ENCODE measurements at places on chromosomes 3 and 15.

DNA sequence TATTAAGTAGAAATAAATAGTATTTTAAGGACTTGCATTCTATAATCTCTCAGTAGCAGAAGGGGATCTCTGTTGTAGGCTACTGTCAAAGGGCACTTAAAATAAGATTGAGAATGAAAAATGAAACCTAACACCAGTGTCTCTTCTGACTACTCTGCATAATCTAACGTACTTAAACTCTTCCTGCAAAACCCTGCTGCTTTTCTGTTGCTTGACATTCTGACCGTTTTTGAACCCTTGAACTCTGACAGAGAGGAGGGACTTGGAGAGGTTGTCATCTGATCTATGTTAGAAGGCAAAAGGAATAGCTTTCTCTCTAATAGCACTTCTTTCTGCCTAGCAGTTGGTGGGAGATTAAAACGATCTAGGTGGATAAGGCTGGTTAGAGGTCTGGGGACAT lies 204.6 kb downstream of the ZIC1 start:
- DNase-seq: no peak

DNA sequence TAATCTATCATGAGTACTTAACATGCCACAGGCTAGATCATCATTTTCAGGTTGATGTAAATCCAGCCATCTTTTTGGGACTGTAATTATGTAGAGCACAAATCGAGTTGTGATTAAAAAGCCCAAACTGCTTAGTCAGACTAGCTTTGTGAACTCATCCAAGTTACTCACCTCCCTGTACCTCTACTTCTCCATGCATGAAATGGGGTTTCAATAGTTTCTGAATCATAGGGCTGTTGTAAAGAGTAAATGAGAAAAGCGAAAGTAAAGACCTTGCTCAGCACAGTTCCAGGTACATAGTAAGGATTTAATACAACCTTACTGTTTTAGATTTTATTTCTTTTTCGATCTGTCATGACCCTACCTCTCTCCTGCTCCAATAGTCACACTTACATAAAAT lies 85.6 kb upstream of the GAP43 start:
- no peak for DNase-seq

GRCh38 chr3:156808025-156808424 lies 18.1 kb upstream of the LEKR1 start:
- no peak for DNase-seq

- DNase-seq: no peak
Observed at GRCh38 chr3:76912841-76913383, 127.0 kb upstream of the ROBO2 start.

GRCh38 chr15:101391981-101392640 lies 97.1 kb upstream of the SNRPA1 start:
- no peak for DNase-seq

DNA sequence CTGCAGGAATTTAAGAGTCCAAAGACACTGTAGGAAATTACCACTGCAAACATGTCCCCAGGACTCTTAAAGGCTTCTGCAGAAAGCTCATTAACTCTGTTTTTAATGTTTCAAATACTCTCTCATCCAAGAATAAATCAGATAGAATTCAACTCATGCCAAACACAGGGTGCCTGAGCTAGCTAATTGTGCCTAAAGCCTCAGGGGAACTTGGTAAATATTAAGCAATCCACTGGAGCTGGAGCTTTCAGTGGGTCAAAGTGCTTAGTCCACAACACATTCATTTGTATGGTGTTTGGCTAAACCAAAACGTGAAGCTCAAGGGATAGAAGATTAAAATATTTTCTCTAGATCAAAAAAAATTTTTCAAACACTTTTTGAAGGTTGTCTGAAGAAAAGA lies 131.4 kb downstream of the THRB start:
- DNase-seq: no peak

DNA sequence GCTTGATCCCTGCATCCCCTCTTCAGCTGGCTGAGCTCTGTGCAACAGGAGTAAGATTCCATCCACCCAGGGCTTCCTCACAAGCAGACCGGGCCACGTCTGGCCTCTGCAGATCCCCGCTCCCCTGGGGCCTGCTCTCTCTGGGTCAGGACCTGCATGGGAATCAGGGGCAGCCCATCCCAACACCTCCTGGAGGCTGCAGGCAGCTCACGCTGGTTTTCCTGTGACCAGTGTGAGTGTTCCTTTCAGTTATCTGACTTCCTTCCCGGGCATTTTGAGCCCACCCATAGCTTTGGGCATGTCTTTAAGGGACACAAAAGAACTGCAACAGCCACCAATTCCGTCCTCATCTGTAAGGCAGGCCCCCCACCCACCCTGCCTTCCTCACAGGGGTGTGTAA lies 16.3 kb downstream of the NUP210 start:
- no peak for DNase-seq

GRCh38 chr15:77989296-77990143 lies 88.0 kb downstream of the TBC1D2B start:
- no peak for DNase-seq

- DNase-seq: no peak
Observed at GRCh38 chr3:52507359-52507758, 12.2 kb downstream of the STAB1 start.

DNA sequence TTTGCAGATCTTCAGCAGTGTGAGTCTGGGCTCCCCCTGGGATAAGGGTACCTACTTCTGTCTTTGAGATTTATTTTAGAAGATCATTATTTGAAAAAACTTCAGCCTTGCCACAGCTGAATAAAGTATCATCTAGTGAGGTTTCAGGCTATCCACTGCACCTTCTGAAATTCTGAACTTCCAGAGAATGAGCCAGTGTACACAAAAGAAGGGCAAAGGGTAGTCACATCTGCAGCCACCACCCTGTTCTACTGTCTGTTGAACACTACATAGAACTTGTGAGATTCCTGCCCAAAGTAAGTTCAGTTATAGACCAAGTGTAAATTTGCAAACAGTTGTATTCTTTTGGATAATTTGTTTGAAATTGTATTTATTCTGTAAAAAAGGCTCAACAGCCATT lies 38.0 kb upstream of the PTPN23 start:
- DNase-seq: no peak

DNA sequence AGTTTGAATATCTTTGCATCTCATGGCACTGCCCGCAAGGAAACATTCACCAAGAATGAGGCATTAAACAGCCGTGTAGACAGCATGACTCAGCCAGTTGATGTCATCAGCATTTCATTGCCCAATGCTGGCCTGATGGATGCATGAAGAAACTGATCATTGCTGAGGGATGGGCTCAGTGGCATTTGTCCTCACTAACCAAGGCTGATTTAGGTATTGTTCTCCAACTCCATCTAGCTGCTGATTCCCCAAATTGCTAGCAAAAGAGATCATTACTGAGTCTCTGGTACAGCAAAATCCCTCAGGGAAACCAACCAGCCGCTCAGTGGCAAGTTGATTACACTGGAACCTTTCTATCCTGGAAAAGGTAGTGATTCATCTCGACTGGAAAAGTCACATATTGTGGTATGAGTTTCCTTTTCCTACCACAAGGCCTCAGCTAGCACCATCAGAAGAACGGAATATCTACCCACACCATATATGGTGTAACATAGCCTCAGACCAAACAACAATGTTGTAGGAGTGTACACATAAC lies 186.5 kb upstream of the GAP43 start:
- no peak for DNase-seq

DNA sequence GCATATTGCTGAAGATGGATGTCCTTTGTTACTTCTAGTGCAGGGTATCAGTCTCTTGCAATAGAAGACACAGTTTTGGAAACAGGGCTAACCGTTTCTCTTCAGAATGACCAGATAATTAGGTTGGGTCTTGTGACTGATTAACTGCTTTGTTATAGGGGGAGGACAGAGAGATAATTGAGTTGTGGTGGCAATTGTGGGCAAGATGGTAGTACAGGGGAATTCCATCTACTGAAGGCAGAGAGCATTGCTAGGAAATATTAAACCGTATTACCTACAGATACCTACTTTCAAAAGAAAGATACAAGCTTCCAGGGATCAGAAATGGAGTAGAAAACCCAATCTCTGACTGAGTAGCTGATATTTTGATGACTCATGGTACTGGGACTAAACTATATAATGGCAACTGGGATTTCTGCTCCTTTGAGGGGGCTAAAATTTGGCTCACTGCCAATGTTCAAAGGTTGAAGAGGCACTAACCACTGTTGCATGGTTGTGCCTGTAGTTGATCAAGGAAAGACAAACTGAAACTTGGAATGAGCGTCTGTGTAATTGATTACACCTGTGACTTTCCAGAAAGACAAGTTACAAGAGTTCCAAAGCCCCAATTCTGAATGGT lies 4.2 kb downstream of the PRR23B start:
- no peak for DNase-seq

- DNase-seq: peak; percentile 64
Observed at GRCh38 chr3:186930143-186930640, at the start of gene ST6GAL1. Gene ST6GAL1, plus strand, starts transcription at chr3:186930526. Its CDS starts 112,178 bp downstream, at chr3:187042704.

DNA sequence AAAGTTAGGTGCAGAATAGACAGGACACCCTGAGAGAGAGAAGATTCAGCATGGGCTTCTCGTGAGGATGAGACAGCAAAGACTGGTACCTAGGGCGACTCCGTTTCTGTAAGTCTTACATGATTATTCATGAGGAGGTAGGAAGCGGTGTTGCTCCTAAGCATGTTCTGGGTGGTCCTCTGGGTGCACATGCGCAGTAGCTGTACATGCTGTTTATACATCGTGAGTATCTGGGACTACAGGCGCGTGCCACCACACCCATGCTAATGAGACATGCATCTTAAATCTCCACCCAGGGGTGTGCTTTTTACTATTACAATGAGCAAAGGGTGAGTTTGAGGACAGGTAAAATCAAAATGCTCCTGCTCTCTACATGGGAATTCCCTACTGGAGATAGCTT lies 12.3 kb downstream of the ALPK3 start:
- no peak for DNase-seq

- DNase-seq: no peak
Observed at GRCh38 chr3:140906785-140907184, 34.9 kb upstream of the SLC25A36 start.

DNA sequence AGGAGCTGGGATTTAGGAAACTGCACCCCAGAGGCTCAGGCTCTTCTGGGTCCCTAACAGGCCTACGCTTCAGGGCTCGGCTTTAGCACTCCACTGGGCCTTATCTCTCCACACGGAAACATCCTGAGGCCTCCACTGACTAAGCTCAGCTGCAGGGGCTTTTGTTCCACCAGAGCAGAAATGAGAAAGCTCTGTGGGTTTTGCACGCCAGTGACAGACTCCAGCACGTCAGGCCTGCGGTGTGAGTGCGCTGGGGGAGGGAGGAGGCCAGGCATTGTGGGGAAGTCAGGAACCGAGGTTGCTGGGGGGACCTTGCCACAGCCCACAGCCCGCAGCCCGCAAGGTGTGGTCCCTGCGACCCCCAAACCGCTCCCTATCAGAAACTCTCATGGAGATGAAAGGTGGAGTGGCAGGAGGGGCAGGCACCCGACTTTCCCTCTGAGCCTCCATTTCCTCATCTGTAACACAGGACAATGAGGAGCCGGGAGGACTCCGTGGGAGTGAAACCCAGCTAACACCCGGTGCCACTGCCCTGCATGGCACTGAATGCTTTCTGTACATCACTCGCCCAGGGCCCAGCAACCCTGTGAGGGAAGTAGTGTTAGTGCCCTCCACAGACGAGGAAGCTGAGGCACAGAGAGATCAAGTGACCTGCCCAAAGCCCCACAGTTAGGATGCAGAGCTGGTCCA lies 106.5 kb downstream of the TPRA1 start:
- DNase-seq: no peak

DNA sequence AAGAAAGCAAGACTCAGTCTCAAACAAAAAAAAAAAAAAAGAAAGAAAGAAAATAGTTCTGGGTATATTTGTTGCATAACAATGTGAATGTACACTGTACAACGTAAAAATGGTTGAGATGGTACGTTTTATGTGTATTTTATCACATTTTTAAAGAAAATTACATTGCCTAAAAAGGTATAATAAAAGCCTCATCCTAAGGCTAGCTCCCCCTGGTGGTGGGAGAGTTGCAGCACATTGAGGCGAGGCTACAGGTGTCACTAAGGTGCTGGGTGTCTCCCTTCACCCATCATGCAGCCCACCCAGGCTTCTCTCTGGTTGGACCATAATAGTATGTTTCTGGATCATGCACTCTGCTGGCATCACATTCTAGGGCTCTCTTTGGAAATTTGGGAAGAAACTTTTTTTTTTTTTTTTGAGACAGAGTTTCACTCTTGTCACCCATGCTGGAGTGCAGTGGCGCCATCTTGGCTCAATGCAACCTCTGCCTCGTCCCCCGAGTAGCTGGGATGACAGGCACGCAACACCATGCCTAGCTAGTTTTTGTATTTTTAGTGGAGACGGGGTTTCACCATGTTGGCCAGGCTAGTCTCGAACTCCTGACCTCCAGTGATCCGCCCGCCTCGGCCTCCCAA lies 12.4 kb upstream of the RAB11A start:
- peak; percentile 79 for DNase-seq

- DNase-seq: no peak
Observed at GRCh38 chr3:97763586-97764406, 762 bp upstream of the ARL6 start.

- no peak for DNase-seq
Observed at GRCh38 chr15:26632500-26632899, 140.4 kb downstream of the GABRB3 start.

GRCh38 chr15:43118829-43119228 lies 13.0 kb upstream of the UBR1 start:
- DNase-seq: no peak

DNA sequence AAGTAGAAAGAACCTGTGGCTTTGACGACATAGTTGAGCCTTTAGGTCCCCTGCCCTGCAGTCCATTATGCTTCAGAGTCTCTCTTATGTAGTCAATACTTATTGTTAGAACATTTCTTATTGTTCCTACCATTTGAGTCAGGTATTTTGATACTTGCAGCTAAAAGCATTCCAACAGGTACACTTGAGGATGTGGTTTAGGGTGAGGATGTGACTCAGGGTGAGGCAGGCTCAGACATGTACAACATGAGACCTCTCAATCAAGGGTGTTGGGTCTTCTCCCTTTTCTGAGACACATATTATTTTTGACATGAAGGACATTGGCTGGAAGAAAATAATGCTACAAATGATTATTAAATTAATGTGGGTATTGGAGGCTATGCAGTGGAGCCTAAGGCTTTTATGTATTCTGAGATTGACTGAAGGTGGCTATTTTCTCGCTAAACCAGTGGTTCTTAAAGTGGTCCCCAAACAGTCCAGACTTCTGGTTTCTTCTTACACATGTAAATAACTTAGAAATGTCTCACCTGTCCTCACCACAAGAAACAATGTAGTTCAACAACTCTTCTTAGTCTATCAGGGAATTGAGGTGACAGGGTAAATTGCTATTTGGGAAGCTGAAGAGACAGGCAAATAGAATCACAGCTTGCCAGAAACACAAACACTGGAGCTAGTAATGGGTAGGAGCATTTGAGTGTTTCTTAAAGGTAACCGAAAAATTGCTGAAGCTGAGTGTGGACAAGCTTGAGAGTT lies 135.5 kb upstream of the ZPLD1 start:
- DNase-seq: no peak

- DNase-seq: no peak
Observed at GRCh38 chr3:128353991-128354687, 112.6 kb downstream of the DNAJB8 start.

DNA sequence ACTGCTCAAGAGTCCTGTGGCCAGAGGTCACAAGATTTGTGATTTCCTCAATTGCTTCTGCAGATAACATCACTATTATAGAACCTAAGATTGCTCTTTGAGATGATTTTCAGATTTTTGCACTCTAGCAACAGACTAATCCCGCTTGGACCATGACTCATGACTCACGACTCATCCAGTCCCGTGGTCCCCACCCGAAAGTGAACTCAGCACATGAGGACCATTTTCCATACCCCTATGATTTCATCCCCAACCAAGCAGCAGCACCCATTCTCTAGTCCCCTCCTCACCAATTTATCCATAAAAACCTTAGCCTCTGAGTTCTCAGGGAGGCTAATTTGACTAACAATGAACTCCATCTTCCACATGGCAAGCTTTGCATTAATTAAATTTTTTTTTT lies 106.3 kb upstream of the ALCAM start:
- DNase-seq: no peak

- DNase-seq: no peak
Observed at GRCh38 chr3:47409688-47410416, 29.0 kb downstream of the PTPN23 start.
